ENCODE measurements at places on chromosomes 3 and 15. TPM values are rescaled to one million over a fixed set of nuclear protein-coding genes. Genes with fewer than 3 reads are reported as not detected.

GOLGA6L10 gene
- total RNA-seq: 0.87 TPM

SMCO1 gene
- total RNA-seq: not detected

GABRR3 gene
- total RNA-seq: 0.31 TPM

RASA2 gene
- total RNA-seq: 10.7 TPM

GCNT3 gene
- 7.7 TPM for total RNA-seq

DNA sequence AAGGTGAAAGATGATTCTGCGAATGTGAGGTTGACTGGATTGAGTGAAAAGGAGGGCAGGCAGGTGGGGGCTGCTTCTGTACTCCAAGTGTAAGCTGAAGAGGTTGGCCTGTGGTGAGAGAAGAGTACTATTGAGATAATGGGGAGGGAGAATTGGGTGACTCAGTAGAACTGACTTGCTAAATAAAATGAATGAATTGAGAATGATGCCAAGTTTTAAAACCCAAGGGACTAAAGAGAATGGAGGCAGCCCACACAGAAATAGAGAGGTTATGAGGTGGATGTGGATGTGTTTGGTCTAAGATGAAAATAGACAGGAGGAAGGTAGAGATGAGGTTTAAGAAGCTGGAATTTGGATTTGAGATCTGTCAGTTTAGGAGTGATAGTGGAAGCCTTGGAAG lies 5.9 kb downstream of the MME start:
- DNase-seq: no peak
- H3K36me3 ChIP-seq: no peaks in the 10 kb centered on the region
- H3K4me3 ChIP-seq: no peak overlapping the region
- H3K27me3 ChIP-seq: peaks cover 5% of the 10 kb centered on the region
- no peaks in the 10 kb centered on the region for H3K4me1 ChIP-seq
- no peak overlapping the region for H3K27ac ChIP-seq

- no peak for DNase-seq
- H3K27ac ChIP-seq: no peak overlapping the region
- H3K36me3 ChIP-seq: no peaks in the 10 kb centered on the region
- H3K4me1 ChIP-seq: no peaks in the 10 kb centered on the region
Observed at GRCh38 chr15:94287794-94288246, 56.5 kb downstream of the MCTP2 start.

DNA sequence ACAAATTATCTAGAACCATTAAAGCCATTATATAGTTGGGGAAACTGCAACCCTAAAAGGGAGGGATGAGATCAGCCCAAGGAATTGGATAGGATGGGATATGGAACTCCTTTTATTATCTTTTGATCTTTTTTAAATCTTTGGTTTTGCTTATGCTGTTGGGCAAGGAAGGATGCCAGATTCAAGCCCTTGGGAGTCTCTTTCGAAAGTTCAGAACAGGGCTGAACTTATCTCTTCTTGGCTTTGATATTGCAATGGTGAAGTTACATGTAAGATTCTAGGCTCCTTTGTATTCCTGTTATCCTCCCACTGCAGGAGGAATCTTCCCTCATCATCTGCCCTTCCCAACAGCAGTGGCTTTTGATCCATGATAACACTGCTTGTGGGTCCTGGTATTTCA lies 10.0 kb upstream of the SLC22A13 start:
- no peak overlapping the region for H3K4me3 ChIP-seq
- DNase-seq: no peak
- H3K27ac ChIP-seq: no peak overlapping the region
- H3K4me1 ChIP-seq: peaks cover 10% of the 10 kb centered on the region
- no peaks in the 10 kb centered on the region for H3K27me3 ChIP-seq
- H3K36me3 ChIP-seq: peaks cover 13% of the 10 kb centered on the region
